ENCODE measurements at places on chromosomes 2 and 18.
A peak's percentile ranks its signal among the peaks of the same experiment; 100 is the strongest.

DNA sequence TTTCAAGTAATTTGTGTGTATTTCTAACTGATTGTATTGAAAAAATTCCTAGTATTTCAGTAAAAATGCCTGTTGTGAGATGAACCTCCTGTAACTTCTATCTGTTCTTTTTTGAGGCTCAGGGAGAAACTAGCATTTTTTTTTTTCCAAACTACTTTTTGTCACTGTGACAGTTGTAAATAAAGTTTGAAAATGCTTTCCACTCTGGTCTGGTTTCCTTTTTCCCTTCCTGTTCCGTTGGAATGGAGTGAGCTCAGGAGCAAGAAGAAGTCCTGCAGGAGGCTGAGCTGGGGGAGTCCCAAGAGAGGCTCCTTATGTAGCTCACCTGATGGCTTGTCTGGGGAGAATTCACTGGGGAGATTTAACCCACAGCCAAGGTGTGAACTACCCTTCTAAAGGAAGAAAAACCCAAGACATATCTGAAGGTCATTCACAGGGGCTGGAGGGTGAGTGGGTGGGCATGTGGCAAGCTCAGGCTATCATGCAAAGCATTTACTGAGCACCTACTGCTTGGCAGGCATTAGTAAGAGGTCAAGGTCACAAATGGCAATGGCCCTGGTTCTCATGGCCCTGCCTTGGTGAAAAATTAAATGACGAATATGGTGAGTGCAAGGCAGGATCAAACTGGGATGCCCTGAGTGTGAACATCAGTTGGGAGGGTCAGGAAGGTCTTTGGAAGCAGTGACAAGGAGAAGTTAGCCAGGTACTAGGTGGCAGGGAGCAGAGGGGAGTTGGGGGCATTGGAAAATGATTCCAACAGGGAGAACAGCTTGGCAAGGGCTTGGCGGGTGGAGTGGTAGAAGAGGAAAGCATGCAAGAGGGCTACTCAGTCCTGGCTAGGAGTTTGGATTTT lies 28.7 kb downstream of the LBH start:
- DNase-seq: no peak

- no peak for DNase-seq
These were observed 48.9 kb downstream of the CDH2 start for GRCh38 chr18:28127763-28128658.

DNA sequence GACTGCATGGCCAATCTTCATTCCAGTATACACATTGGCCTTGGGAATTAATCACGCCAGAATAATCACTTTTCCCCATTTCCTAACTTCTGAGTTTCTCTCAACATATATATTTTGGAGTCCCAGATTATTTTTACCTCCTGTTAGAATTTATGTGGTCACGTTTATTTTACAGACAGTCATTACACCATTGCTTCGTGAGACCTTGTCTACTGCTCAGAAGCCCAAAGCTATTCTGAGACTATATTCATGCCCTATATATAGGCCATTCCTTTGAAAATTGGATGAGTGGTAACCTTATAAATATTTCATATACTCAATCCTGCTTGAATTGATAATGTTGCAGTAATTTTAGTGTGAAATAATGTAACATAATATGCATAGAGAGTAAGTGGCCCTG lies 610.0 kb upstream of the CDH2 start:
- no peak for DNase-seq

- DNase-seq: no peak
These were observed 1552.9 kb upstream of the SLC39A10 start for GRCh38 chr2:194103941-194104659.

DNA sequence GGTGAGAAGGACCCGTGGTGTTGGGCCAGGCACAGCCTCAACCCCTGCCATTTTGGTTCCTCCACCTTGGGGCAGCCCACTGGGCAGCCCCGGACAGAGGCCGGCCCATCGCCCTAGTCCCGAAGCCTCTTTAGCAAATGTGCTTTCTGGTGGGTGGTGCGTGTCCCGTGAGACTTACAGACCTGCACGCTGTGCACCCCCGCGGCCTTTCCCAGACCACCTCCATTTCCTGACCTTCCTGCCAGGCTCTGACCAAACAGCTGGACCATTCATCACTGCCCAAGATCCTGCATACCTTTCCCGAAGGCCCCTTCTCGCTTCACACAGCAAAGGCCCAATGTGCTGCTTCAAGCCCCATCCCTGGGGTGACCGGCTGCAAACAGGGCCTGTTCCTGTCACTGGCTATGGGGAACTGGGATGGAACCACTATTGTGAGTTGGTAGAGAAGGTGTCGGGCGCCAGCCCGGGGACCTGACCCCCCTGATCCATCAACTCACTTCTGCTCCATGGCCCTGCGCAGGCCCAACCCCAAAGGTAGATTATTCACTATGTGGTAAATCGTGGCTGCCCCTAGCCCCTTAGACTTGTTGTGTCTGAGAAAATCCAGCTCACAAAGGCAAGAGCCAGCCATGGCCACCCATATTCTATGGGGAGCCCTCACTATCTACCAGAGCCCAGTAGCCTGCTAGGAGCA lies 341.0 kb downstream of the EIPR1 start:
- DNase-seq: no peak

DNA sequence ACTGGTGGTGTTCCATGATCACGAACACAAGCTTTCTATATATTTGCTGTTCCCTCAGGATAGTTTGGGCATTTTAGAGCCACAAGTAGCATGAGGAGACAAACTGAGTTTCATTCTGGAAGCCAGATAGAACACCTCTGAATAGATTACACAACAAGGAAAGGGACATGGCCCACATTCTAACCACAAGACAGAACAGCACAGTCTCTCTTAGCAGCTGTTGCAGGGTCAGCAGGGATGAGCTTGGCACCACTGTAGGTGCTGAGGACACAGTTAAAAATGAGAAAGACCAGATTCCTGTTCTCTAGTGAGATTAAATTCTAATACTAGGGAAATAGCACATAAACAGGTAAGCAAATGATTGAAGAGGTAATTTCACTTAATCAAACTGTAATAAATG lies 235.3 kb downstream of the ZNF407 start:
- no peak for DNase-seq

DNA sequence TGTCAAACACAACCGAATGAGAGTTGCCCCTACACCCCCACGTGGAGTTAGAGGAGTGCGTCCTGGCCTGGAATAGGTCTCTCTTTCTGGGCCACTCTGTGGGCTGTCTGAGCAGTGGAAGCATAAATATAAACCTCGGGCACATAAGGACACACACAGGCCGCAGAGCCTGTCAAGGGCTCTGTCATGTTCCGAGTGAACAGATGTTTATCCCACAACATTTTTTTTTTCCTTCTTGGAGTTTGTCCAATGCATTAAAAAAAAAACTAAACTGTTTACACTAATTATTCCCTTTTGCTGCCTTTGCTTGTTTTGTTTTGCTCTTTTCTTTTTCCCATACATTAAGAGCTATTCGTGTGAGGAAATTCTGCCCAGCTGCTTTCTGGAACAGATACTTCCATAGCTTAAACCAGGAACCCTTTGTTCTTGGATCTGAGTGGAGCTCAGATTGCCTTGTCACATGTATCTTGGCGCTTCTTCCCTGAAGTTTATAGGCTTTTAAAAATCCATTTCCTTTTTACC lies 228.3 kb upstream of the FOSL2 start:
- no peak for DNase-seq

DNA sequence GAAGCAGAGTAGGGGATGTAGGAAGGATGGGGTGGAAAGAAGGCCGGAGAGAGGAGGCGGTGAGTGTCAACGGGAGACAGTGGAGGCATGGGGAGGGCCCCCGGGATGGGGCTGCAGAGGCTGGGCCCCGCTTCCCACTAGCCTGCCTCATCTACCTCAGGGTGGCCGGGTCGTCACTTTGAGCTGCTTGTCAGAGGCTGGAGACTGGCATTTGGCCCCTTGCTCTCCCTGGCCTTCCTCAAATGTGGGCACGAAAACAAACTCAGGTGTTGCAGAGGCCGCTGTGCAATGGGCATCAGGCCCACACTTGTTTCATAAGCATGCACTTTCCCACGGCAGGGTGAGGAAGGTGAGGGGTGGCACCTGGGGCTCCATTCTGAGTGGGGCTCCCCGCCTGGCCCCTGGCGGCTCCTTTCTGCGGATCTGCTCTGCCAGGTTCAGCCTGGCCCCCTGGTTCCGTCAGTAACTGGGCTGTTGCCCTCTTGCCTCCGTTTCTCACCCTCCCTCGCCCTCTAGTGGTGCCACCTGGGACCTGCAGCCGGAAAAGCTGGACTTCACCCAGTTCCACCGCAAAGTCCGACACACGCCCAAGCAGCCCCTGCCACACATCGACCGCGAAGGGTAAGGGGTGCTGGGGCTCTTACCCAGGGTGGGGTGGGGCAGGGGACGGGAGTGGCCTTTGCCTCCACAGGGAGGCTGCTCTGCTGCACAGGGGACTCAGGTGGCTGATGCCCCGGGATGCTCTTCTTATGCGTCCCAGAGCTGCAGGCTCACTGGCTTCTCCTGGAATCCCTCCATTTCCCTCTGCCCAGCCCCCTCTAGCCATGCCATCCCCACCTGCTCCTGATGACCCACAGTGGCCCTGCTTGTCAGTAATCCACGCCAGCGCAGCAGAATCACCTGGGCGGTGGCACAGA lies 125.4 kb downstream of the CTIF start:
- peak; percentile 65 for DNase-seq

GRCh38 chr2:24466871-24467870 lies 23.9 kb upstream of the NCOA1 start:
- DNase-seq: no peak

DNA sequence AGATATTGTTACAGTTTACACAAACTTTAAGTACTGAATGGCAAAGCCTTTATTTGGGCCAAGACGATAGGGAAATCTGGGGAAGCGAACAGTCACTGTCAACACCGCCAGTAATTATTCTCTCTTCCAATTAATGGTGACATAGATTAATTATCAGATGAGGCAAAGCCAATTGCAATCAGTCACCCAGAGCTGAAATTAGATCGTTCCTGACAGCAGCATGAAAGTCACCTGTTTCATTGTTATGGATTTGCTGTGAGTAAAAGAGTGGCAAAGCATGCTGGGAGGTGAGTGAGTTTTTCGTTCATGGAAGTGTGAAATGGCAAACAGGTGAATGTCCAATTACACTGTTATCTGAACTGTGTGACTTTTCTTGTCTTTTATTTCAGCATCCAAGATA lies 164.8 kb upstream of the KLHL14 start:
- DNase-seq: no peak

- DNase-seq: no peak
These were observed 26.3 kb upstream of the POMC start for GRCh38 chr2:25194576-25195122.

DNA sequence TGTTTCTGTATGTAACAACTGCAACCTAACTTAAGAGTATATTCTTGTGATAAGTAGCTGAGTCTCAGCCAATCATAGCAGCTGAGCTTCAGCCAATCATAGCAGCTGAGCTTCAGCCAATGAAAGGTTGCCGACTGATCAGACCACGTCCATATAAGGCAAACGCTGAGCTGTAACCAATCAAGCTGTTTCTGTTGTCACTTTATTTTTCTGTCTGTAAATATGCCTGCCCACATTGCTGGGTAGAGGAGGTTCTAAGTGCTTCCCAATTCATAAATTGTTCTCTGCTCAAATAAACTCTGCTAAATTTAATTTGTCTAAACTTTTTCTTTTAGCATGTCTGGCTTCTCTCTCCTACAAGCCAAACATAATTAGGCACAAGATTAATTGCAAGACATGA lies 231.5 kb upstream of the TCF4 start:
- no peak for DNase-seq

GRCh38 chr2:151027151-151027550 lies 234.5 kb downstream of the RBM43 start:
- DNase-seq: no peak

GRCh38 chr2:113160962-113161361 lies 12.8 kb upstream of the PSD4 start:
- no peak for DNase-seq

DNA sequence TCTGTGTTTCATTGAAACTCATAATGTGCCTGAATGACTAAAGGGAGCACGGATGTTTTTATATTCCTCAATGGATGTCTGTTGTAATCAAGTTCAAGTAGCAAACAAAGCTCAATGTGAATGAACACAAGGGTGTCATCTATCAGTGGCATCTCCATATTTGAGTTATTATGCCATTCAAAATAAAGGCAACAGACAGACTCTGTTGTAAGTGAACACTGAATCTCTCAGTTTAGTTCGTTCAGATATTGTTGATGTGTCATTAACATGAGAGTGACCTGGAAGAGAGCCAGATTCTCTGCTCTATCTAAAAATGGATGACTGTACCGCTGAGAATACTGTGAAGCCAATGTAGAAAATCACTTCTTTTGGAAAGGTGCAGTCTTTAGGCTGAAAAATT lies 118.7 kb downstream of the NUP35 start:
- no peak for DNase-seq

Data from cerebellar nuclear complex (tissue), 1 donor.